ENCODE measurements at places on chromosomes 5 and 9. TPM values are rescaled to one million over a fixed set of nuclear protein-coding genes. Genes with fewer than 3 reads are reported as not detected.
A peak's percentile ranks its signal among the peaks of the same experiment; 100 is the strongest.

The DMRT3 gene
- not detected for total RNA-seq

The GALNT12 gene
- total RNA-seq, result 23.7 TPM

The ENHO gene
- total RNA-seq, result 27.9 TPM

The GAS1 gene
- total RNA-seq, result 5.0 TPM

The FBXL7 gene
- 14.4 TPM for total RNA-seq

GRCh38 chr5:154524181-154524580 lies 46.2 kb upstream of the HAND1 start:
- peaks cover 22% of the 10 kb centered on the region for H3K4me1 ChIP-seq
- DNase-seq, result no peak
- no peak overlapping the region for H3K4me3 ChIP-seq
- peaks cover 32% of the 10 kb centered on the region for H3K27me3 ChIP-seq
- no peak overlapping the region for H3K27ac ChIP-seq

DNA sequence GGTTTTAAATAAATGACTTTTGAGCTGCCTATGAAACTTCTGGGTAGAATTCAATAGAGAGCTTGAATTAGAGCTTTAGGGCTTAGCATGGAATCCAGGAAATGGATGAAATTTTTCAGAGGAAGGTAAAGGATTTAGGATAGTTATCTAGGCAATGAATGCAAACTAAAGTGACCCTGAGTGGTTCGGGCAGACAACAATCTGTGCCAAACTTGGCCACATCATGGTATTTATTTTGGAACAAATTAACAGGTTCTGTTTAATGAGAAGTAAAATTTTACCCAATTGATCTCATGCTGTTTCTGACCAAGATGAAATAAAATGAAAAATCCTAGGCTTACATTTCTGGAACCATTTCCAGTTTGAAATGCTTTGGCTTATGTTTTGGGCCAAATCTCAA lies 934.4 kb downstream of the MAT2B start:
- DNase-seq, result no peak
- no peaks in the 10 kb centered on the region for H3K4me1 ChIP-seq
- no peak overlapping the region for H3K4me3 ChIP-seq

- no peaks in the 10 kb centered on the region for H3K4me1 ChIP-seq
- no peak overlapping the region for H3K27ac ChIP-seq
- no peaks in the 10 kb centered on the region for H3K36me3 ChIP-seq
- no peak overlapping the region for H3K4me3 ChIP-seq
Observed at GRCh38 chr5:136840601-136841000, 475.3 kb upstream of the TRPC7 start.

- no peaks in the 10 kb centered on the region for H3K36me3 ChIP-seq
- DNase-seq, result peak; percentile 64
- peaks cover 2% of the 10 kb centered on the region for H3K4me1 ChIP-seq
- no peak overlapping the region for H3K4me3 ChIP-seq
- H3K27me3 ChIP-seq, result no peaks in the 10 kb centered on the region
Observed at GRCh38 chr5:146048994-146049703, 56.2 kb downstream of the PLAC8L1 start.

GRCh38 chr5:81363093-81363871 lies 30.7 kb downstream of the ACOT12 start:
- H3K27ac ChIP-seq, result no peak overlapping the region
- no peak for DNase-seq

- DNase-seq, result no peak
- no peak overlapping the region for H3K4me3 ChIP-seq
- H3K27ac ChIP-seq, result peak overlapping the region; percentile 6
- peaks cover 63% of the 10 kb centered on the region for H3K4me1 ChIP-seq
- H3K36me3 ChIP-seq, result no peaks in the 10 kb centered on the region
Observed at GRCh38 chr5:142826093-142826492, 55.9 kb downstream of the ARHGAP26 start.

DNA sequence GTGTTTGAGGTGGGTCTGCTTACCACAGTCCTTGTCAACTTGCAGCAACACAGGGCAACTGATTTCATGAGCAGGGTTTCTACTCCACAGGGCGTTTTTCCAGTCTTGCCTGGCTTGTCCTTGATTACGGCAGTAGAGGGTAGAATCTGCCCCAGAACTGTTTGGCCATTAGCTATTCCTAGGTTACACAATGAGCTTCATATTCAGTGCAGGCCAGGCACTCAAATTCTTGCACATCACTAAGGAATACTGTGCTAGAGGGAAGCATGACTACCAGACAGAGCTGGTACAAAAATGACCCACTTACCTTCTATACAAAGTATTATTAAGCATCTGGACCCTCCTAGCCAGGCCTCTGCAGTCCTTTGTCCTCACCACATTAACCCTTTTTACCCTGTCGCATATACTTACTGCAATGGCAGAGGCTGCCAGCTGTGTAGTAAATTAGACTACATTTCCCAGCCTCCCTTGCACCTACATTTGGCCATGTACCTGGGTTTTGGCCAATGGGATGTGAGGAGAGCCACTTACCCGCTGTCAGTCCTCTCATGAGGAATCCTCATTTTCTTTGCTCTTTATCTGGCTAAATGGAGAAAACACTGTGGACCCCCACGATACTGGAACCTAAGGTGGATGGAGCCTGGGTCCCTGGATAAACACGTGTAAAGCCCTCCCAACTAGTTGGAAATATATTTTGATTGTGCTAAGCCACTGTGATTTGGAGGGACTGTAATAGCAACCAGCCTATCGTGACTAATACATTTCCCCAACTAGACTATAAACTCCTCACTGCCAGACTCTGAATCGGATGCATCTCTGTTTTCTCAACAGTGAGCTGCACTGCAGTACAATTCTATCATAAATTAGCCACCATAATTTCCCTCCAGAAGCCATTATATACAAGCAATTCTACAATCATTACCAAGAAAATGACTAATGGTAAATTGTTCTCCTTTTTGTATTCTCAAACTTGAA lies 218.7 kb downstream of the GLIS3 start:
- H3K4me3 ChIP-seq, result 0 out of 2 replicates have a peak overlapping the region, but pooled peaks have one; percentile 21
- H3K27ac ChIP-seq, result no peak overlapping the region
- H3K36me3 ChIP-seq, result no peaks in the 10 kb centered on the region
- peaks cover 12% of the 10 kb centered on the region for H3K4me1 ChIP-seq
- peak; percentile 28 for DNase-seq

DNA sequence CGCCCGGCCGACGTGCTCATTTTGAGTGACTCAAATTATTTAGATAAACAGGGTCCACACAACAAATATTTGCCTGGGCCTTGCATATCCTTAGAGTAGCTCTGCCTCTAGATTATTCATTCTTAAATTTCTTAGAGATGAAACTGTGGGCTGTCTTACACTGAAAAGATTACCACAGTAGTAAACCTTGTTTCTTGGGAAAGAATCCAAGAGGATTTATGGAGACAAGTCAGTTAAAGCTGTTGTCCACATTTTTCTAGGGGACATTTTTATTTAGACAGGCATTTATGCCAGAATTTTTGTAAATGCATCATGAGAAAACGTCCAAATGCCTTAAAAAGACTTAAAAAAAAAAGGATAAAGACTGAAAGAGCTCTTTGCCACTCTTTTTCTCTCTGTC lies 32.6 kb upstream of the RANBP3L start:
- H3K4me3 ChIP-seq, result no peak overlapping the region
- no peak overlapping the region for H3K27ac ChIP-seq
- H3K27me3 ChIP-seq, result no peaks in the 10 kb centered on the region
- peaks cover under 1% of the 10 kb centered on the region for H3K4me1 ChIP-seq
- no peaks in the 10 kb centered on the region for H3K36me3 ChIP-seq

- no peaks in the 10 kb centered on the region for H3K27me3 ChIP-seq
- peaks cover 65% of the 10 kb centered on the region for H3K4me1 ChIP-seq
- H3K4me3 ChIP-seq, result no peak overlapping the region
- H3K36me3 ChIP-seq, result no peaks in the 10 kb centered on the region
- no peak for DNase-seq
- peak overlapping the region; percentile 49 for H3K27ac ChIP-seq
Observed at GRCh38 chr9:93192721-93193387, 8.9 kb downstream of the WNK2 start.

DNA sequence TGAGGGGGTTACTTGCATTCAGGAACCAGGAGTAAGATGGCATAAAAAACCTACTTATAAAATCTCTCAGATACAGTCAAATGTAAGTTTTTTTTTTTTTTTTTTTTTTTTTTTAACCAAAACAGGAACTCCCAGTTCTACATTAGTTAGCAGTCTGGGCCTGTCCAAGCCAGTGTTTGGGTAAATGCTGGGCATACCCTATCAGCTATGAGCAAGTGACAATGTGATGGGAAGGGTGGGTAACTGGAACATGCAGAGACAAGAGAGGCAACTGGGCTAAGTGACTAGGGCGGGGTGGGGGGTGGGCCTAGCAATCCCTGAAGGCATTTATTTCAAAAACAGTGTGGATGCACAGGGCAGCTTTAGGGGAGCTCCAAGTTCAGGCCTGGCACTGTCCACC lies 2.3 kb downstream of the NMRK1 start:
- no peak for DNase-seq
- H3K36me3 ChIP-seq, result peaks cover 2% of the 10 kb centered on the region
- H3K27me3 ChIP-seq, result no peaks in the 10 kb centered on the region
- H3K4me3 ChIP-seq, result no peak overlapping the region
- H3K27ac ChIP-seq, result no peak overlapping the region

- H3K4me1 ChIP-seq, result peaks cover 6% of the 10 kb centered on the region
- DNase-seq, result peak; percentile 79
- no peaks in the 10 kb centered on the region for H3K27me3 ChIP-seq
- H3K4me3 ChIP-seq, result no peak overlapping the region
- 0 out of 2 replicates have a peak overlapping the region, but pooled peaks have one; percentile 33 for H3K27ac ChIP-seq
Observed at GRCh38 chr5:61768692-61769281, 436.7 kb downstream of the ZSWIM6 start.

DNA sequence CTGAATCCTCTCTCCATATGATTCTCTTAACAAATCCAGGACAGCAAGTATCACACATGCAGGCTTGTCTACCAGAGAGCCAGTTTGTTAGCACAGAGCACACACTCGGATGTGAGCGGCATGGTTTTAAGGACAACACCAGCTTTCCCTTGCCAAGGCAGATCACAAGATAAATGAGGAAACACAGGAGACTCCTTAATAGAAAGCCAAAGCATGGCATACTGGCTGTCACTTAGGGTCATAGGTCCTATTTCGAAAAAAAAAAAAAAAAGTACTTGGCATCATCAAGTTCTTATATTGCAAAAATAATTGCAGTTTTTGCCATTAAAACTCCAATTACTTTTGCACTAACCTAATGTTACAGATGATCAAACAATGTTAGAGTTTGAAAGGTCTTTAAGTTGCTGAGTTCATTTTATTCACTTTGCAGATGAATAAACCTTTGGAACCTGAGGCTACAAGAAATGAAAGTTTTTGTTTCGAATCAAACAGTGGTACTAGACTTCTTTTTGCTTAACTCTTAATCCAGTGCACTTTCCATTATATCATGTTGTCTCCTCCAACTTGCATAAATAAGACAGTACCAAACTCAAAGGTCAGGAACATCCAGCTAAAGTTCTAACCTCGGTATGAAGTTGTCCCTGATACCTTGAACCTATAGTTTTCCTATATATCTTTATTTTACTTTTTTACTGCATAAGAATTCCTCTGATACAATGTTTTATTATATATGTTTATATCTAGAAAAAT lies 138.5 kb downstream of the MPDZ start:
- H3K27ac ChIP-seq, result no peak overlapping the region
- no peaks in the 10 kb centered on the region for H3K27me3 ChIP-seq
- peaks cover 25% of the 10 kb centered on the region for H3K4me1 ChIP-seq
- peaks cover 10% of the 10 kb centered on the region for H3K36me3 ChIP-seq
- no peak overlapping the region for H3K4me3 ChIP-seq

- H3K4me3 ChIP-seq, result no peak overlapping the region
- no peak for DNase-seq
- no peaks in the 10 kb centered on the region for H3K4me1 ChIP-seq
- no peak overlapping the region for H3K27ac ChIP-seq
Observed at GRCh38 chr5:38755181-38755580, 90.6 kb upstream of the OSMR start.

DNA sequence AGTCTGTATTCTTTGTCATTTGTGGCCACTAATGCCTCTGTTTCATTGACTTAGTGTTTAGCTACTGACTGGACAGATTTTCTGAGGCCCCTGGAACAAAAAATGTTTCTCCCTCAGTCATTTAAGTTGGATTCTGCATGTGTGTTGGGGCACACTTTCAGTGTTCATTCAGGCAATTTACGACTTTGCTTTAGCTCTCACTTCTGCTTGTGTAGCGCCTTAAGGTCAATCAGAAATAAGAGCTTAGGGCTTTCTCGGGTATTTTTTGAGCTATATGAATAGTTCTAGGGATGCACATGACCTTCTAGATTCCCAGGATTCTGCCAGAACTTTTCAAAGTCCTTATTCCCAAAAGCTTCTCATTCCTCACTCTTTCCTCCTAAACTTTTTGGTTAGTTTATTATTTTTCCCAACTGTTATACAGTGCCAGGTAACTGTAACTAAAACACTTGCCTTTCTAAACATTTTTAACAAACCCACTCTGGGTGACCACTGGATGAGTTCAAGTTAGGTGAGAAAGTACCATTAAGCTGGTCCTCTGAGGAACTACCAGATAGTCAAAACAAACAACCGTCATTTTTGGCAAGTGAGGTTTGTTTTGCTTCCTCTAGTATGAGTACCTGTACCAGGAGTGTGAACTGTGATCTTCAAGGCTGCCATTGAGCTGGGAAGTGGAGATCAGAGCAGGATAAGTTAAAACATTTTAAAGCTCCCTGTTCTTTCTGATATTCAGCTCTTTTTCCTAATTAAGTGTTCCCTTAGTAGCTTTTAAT lies 571.3 kb upstream of the TLE4 start:
- no peak overlapping the region for H3K4me3 ChIP-seq
- H3K36me3 ChIP-seq, result no peaks in the 10 kb centered on the region
- no peaks in the 10 kb centered on the region for H3K27me3 ChIP-seq
- H3K4me1 ChIP-seq, result peaks cover 22% of the 10 kb centered on the region
- DNase-seq, result no peak

- H3K36me3 ChIP-seq, result peaks cover 13% of the 10 kb centered on the region
- DNase-seq, result peak; percentile 97
- peak within 1 kb of the TSS; percentile 88 for H3K4me3 ChIP-seq
- H3K27ac ChIP-seq, result peak within 1 kb of the TSS; percentile 90
- peaks cover 24% of the 10 kb centered on the region for H3K4me1 ChIP-seq
Observed at GRCh38 chr5:172770675-172771438, at the start of gene DUSP1. TSS of gene DUSP1 (minus strand) at chr5:172771195. CDS start at chr5:172770952, 243 bp downstream.

DNA sequence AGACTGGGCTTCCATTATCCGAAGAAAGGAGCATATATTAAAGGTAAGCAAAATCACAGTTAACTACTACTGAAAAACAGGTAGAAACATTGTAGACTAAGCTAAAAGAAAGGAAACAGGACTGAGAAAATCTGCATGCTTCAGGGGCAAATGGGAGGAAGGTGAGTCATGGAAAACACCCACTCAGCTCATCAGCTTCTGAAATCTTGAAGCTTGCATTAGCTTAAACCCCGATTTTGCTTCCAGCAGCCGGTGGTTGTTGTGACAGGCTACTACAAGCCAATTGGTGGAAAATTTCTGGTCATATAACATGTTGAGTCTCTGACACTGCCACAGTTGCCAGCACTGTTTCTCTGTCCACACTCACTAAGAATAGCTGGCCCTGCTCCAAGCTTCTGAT lies 179.6 kb upstream of the PUM3 start:
- no peaks in the 10 kb centered on the region for H3K27me3 ChIP-seq
- H3K36me3 ChIP-seq, result no peaks in the 10 kb centered on the region
- DNase-seq, result no peak
- H3K27ac ChIP-seq, result no peak overlapping the region
- peaks cover 19% of the 10 kb centered on the region for H3K4me1 ChIP-seq

- H3K4me3 ChIP-seq, result no peak overlapping the region
- peaks cover 4% of the 10 kb centered on the region for H3K4me1 ChIP-seq
- H3K27ac ChIP-seq, result no peak overlapping the region
- H3K36me3 ChIP-seq, result no peaks in the 10 kb centered on the region
- no peaks in the 10 kb centered on the region for H3K27me3 ChIP-seq
- no peak for DNase-seq
Observed at GRCh38 chr5:175382171-175382570, 61.8 kb downstream of the DRD1 start.
